ENCODE measurements at places on chromosomes 2 and 18.

DNA sequence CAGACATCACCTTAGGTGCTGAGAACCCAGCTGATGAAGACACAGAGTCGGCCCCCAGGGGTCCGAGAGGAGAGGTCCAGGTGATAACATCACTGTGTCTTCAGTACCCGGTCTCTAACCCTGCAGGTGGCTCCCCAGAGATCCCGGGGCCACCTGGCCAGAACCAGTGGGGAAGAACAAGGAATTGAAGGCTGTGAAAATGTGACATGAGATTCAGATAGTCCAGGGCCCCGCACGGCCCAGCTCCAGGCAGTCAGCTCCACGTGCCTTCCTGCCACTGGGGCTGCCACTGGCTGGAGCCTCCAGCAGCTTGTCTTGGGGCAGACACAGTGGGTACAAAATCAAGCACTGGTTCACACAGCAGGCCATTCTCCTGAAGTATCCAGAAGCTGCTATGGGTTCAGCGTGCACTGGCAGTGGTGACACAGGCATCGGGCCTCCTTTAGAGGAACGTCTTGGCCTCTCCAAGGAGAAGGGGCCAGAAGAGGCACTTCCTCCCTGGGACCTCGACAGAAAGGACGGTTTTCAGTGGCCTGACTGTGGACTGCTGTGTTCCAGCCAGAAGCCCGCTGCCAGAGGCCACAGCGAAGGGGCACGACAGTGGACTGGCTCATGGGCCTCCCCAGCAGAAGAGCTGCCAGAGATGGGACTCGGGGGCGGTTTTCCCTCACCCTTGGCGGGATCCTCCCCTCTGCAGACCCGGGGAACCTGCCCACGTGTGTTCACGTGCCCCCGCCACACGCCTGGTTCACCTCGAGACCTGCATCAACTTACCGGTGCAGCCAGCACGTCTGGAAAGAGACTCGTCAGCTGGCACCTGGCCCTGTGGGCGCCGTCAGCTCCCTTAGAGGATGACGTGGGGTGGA, 150.4 kb downstream of the HDAC4 start:
- H3K4me3 ChIP-seq: peak overlapping the region; percentile 27
- no peak for DNase-seq
- no peaks in the 10 kb centered on the region for H3K27me3 ChIP-seq
- peaks cover 65% of the 10 kb centered on the region for H3K4me1 ChIP-seq

DNA sequence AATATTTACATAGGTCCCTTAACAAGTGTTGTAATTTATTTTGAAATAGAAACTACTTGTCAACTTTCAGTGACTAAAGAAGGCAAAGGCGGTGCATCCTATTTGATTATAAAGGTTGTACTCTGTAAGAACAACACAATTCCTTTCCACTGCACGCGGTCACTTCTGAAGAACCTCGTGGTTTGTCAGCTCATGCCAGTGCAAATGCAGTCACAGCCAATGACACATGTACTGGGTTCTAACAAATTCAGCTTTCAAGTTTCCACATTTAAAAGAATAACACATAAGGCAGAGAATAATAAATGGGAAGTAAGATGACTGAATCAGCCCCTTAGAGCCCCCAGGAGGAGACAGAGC, 39.7 kb downstream of the CYB5A start:
- no peak overlapping the region for H3K4me3 ChIP-seq
- H3K36me3 ChIP-seq: no peaks in the 10 kb centered on the region
- peaks cover 11% of the 10 kb centered on the region for H3K4me1 ChIP-seq
- no peak for DNase-seq

DNA sequence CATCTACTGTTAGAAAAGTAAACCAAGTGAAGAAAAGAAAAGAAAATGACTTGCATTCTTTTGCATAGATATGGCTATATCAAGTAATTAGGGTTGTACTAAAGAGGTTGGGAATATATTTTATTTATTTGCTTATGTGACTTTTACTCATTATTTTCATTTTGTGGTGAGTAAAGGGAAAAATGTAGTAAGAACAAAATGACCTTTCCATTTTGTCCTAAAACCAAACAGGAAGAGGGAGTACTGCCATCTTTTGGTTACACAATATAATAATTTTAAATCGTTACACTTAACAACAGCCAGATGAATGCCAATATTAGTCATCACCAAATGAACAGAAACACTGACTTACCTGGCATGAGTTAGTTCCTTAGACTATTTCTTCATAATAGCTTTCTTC, 47.3 kb upstream of the NDUFV2 start:
- no peak overlapping the region for H3K4me3 ChIP-seq
- H3K36me3 ChIP-seq: no peaks in the 10 kb centered on the region
- H3K4me1 ChIP-seq: peaks cover 14% of the 10 kb centered on the region

GRCh38 chr2:31226266-31226665, 7.7 kb upstream of the EHD3 start:
- no peaks in the 10 kb centered on the region for H3K4me1 ChIP-seq
- H3K27me3 ChIP-seq: peaks cover 67% of the 10 kb centered on the region
- H3K4me3 ChIP-seq: no peak overlapping the region
- H3K27ac ChIP-seq: no peak overlapping the region

- H3K27me3 ChIP-seq: no peaks in the 10 kb centered on the region
- H3K27ac ChIP-seq: peak overlapping the region; percentile 91
- no peak overlapping the region for H3K4me3 ChIP-seq
- H3K36me3 ChIP-seq: no peaks in the 10 kb centered on the region
- H3K4me1 ChIP-seq: peaks cover 75% of the 10 kb centered on the region
- DNase-seq: peak; percentile 35
Measured at GRCh38 chr2:64839844-64840243, 149.4 kb upstream of the SLC1A4 start.

DNA sequence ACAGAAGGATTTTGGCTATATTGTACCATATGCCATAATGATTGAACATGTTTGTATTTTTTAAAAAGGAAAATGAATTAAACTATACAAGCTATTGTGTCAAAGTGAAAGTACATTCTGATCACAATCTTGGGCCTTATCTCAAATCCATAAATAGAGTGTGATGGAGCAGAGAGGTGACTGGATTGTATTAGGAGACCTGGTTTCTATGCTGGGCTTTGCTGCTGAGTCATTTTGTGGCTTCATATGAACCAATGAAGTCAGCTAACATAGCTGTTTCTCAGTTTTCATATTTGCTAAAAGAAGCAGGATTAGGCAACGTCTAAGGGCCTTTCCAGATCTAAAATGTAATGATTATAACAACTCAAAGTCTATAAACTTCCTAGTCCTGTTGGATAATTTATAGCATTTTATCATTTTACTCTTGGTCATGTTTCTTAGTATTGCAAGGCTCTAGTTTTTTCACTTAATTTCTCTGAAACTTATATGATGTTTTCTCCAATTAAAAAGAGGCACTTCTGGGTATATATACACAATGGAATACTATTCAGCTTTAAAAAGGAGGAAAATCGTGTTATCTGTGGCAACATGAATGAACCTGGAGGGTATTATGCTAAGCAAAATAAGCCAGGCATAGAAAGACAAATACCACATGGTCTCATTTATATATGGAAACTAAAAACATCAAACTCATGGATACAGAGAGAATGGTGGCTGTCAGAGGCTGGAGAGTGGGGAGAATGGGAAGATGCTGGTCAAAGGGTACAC, 112.3 kb downstream of the MEP1B start:
- no peak for DNase-seq
- no peak overlapping the region for H3K27ac ChIP-seq
- H3K36me3 ChIP-seq: no peaks in the 10 kb centered on the region
- H3K4me1 ChIP-seq: peaks cover 5% of the 10 kb centered on the region

DNA sequence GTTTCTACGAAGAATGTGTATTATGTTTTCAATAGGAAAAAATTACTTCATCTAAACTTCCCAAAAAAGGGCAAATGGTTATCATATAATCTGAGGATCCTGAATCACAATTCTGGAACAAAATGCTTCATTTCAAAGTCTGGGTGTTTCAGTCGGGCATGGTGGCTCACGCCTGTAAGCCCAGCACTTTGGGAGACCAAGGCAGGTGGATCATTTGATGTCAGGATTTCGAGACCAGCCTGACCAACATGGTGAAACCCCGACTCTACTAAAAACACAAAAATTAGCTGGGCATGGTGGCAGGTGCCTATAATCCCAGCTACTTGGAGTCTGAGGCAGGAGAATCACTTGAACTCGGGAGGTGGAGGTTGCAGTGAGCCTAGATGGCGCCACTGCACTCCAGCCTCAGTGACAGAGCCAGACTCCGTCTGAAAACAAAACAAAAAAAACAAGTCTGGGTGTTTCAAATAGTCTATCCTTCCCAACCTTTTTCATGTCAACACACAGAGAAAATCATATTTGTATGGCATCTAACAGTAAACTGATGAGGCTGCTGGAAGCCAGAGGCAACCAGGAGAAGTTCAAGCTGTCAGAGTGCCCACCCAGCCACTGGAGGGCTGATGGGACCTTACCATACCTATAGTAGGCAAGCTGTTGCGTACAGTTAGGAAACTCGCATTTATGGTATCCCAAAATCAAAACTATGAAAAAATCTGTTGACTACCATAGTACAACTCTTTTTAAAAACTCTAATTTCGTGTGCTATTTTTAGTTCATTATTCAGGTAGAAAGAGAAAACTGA, 14.6 kb downstream of the NBAS start:
- no peak overlapping the region for H3K4me3 ChIP-seq
- no peaks in the 10 kb centered on the region for H3K36me3 ChIP-seq
- no peak overlapping the region for H3K27ac ChIP-seq
- no peaks in the 10 kb centered on the region for H3K27me3 ChIP-seq
- DNase-seq: no peak
- no peaks in the 10 kb centered on the region for H3K4me1 ChIP-seq

DNA sequence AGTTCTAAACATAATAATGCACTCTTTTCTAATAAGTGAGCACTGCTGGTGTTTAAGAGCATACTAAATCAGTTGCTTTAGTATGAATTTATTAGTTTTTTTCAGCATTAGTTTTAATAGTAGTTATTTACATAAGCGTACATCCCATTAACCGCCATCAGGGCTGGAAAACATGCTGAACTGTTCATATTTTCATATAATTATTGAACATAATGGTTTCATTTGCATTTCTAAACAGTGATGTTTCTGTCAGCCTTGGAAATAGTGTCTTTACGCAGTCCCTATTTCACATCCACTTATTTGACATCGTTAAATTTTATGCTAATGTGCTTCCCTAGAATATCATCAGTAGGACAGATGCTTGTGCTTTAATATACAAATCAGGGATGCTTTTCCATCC, 71.5 kb downstream of the KIAA1328 start:
- H3K4me3 ChIP-seq: no peak overlapping the region
- no peak for DNase-seq
- no peaks in the 10 kb centered on the region for H3K4me1 ChIP-seq
- H3K27me3 ChIP-seq: no peaks in the 10 kb centered on the region
- H3K27ac ChIP-seq: no peak overlapping the region

DNA sequence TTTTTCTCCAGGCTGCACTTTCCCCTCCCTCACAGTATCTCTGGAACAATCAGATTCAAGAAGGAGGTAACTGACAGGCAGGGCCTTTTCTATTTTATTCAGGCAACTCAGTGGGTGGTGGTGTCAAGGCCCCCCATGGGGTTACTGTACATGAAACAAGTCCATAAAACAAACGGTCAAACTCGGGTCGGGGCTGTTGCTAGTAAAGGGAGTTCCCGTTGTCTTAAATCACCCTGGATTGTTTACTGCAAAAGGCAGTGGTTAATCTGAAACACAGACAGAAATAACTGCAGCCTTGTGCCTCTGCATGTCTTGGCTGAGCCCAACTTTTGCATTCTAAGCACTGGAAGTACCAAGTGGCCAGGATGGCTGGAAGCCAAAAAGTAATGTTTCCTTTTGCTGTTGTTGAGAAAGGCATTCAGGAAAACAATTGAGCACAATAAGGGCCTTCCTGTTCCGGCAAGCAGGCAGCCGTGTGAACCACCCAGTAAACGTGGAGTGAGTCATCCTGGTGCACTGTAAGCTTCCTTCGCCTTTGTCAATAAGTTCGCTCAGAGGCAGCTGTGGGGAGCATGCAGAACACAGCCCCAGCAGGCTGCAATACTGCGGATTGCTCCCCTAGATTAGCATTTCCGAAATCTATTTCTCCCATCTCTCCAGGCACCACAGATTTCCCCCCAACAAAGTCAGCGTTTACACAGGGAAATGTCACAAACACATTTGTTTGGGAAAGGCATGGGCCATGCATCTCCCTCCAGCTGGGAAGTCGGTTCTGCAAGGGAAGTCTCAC, 149.6 kb downstream of the IRS1 start:
- peak; percentile 97 for DNase-seq
- peaks cover 93% of the 10 kb centered on the region for H3K4me1 ChIP-seq
- no peaks in the 10 kb centered on the region for H3K36me3 ChIP-seq
- peak overlapping the region; percentile 98 for H3K27ac ChIP-seq

- H3K4me1 ChIP-seq: no peaks in the 10 kb centered on the region
- H3K27ac ChIP-seq: no peak overlapping the region
- peaks cover 20% of the 10 kb centered on the region for H3K27me3 ChIP-seq
- no peak overlapping the region for H3K4me3 ChIP-seq
- no peaks in the 10 kb centered on the region for H3K36me3 ChIP-seq
- DNase-seq: no peak
Measured at GRCh38 chr2:1893856-1894255, 149.5 kb upstream of the PXDN start.

GRCh38 chr2:143577489-143577888, 448.3 kb downstream of the ARHGAP15 start:
- no peak for DNase-seq
- H3K36me3 ChIP-seq: no peaks in the 10 kb centered on the region
- H3K4me3 ChIP-seq: no peak overlapping the region
- H3K27me3 ChIP-seq: no peaks in the 10 kb centered on the region

DNA sequence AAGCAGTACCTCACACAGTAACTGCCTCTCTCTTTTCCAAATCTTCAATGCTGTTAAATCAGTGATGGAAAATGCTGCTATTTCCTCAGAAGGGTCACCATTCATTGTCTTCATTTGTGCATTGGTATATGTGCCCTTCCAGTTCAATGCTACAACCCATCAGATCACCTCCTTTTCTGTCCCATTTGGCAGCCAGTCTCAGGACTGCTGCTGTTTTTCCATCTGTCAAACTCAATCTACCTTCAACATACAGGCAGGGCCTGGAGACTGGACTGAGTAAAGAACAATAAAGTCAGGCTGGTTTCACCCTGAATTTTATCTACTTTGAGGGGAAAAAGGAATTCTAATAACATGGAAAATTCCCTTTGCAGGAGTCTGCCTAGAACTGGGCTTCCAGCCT, 17.9 kb downstream of the ZNF385B start:
- H3K4me1 ChIP-seq: no peaks in the 10 kb centered on the region
- no peaks in the 10 kb centered on the region for H3K27me3 ChIP-seq
- no peak overlapping the region for H3K27ac ChIP-seq
- no peak for DNase-seq

DNA sequence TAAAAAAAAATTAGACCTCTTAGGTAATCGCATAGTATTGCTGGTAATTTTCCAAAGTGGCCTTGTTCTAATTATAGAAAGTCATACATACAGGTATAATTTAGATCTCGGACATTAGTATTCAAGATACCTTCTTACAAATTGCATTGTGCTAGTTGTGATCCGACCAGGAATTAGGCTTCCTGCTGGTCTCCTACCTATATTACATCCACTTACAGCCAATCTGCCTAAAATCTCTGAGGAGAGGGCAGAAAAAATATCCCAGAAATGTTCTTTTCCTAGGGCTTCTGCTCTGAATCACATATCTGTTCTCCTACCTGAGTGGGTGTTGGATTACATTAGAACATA, 314.7 kb upstream of the GULP1 start:
- no peaks in the 10 kb centered on the region for H3K27me3 ChIP-seq
- DNase-seq: no peak
- no peaks in the 10 kb centered on the region for H3K4me1 ChIP-seq
- H3K27ac ChIP-seq: no peak overlapping the region
- no peaks in the 10 kb centered on the region for H3K36me3 ChIP-seq
- H3K4me3 ChIP-seq: no peak overlapping the region

GRCh38 chr2:114543236-114543766, 100.9 kb downstream of the DPP10 start:
- no peaks in the 10 kb centered on the region for H3K4me1 ChIP-seq
- DNase-seq: no peak
- H3K4me3 ChIP-seq: no peak overlapping the region
- H3K36me3 ChIP-seq: no peaks in the 10 kb centered on the region
- H3K27ac ChIP-seq: no peak overlapping the region

Measured in HCT116 (cell line).